Astrocyte of the spinal cord (primary cell): ENCODE measurements at places on chromosomes 12 and 14.

- DNase-seq, result peak; percentile 33
Measured at GRCh38 chr12:22377731-22378496, 43.4 kb upstream of the ST8SIA1 start.

GRCh38 chr14:93936245-93936644 is 9.1 kb downstream of the FAM181A start:
- DNase-seq, result no peak

DNA sequence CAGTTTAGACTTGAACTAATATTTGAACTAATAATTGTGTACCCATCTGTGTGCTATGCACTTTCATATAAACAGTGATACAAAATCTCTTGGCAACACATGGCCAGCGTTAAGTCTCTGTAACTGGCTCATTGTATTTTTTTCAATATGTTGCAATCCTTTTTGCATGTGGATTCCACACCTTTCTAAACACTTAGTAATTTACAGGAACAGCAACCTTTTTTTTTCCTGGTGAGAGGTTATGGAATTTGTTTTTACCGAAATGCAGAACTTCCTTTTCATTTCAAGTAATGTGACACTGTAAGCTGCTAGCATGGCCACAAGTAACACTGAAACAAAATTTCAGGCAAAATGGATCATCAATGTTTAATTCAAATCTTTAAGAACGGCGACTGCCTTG is 45.4 kb upstream of the EPS8 start:
- no peak for DNase-seq

- DNase-seq, result no peak
Measured at GRCh38 chr14:73763396-73763795, 49.2 kb upstream of the PNMA1 start.

GRCh38 chr14:61718039-61718438 is 22.7 kb downstream of the HIF1A start:
- no peak for DNase-seq

- no peak for DNase-seq
Measured at GRCh38 chr14:79686196-79686595, 525.1 kb downstream of the DIO2 start.

DNA sequence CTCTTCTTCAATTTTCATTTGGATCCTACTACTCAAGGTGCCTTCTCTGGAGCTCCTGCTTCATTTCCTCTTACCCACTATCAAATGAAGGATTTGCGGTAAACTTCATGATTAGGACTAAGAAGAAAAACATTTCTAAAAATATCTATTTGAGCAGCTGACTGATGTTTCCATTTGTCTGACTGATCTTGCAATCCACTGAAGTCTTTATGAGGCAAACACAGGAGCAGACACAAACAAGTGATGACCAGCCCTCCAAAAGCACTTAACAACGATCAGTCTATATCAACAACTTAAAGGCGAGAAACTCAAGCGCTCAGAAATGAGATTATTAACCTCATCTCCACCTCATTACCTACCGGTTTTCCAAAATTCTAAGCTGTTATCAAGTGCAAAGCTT is 26.2 kb downstream of the OSBPL8 start:
- no peak for DNase-seq

DNA sequence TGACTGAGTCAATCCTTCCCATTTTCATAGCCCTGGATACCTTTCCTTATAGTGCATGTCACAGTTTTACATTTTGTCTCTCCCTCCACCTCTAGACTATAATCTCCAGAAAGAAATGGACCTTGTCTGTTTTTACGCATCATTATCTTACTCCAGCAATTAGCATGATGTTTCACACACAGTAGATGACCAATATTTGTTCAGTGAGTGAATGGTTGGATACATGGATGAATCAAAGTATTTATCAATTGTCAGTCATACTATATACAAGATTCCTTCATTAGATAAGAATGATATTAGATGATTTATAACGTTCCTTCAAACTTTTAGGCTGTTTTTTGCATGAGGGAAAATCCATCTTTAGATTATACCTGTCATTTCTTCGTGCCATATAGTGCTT is 61.1 kb downstream of the PTHLH start:
- DNase-seq, result no peak

GRCh38 chr12:106978035-106978800 is 8.7 kb downstream of the MTERF2 start:
- DNase-seq, result peak; percentile 49

GRCh38 chr12:111628505-111629260 is 29.6 kb upstream of the ATXN2 start:
- DNase-seq, result no peak

GRCh38 chr12:57888409-57889157 is 42.1 kb upstream of the CTDSP2 start:
- DNase-seq, result peak; percentile 65

DNA sequence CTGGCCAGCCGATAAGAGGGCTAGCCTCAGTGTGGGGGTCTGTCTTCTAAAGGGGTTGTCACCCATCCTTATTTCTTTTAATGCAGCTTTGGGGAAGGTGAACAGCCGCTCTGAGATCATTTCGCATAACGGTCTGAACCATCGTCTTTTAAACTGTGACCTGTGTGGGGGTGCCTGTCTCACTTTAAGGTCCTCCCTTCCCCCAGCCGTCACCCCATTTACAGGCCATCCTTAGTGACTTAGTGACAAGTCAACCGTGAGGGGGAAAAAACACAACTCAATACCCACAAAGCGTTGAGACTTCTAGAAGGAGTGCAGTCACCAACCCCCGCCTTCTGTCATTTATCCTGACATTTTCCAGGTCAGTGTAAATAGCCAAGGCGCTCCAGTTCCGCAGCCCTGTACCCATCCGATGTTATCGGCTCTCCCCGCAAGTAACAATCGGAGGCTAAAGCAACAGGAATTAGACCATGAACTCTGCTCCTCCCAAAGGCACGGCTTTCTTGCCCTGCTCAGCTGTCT is 505 bp upstream of the DENND5B start:
- peak; percentile 32 for DNase-seq

DNA sequence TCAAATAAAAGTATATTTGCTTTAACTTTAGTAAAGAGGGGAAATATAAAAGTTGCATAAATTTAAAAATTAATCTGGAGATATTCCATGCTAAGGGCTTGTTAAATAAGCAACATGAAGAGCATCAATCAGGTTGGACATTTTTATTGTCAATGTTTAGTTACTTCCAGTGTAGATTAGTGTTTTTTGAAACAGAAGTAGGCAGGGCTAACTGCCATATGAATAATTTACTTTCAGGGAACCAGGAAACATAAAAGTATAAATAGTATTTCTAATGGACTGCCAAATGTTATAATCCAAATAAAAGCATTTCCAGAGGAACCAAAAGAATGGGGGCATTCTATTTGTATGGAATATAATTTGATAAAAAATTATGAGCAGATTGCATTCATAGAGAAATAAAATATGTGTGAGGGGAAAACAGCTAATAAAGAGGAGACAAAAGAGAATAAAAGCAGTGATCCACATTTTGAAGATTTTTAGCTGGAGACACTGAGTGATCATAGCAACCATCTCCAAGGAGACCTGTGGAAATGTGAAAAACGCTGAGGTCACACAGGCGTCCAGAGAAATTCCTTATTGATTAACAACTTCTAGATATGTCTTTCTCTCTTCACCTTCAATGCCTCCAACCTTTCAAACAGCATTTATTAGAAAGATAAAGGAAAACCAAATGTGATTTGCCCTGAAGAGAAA is 70.8 kb downstream of the SRGAP1 start:
- peak; percentile 72 for DNase-seq

GRCh38 chr14:88289234-88289633 is 33.8 kb downstream of the KCNK10 start:
- DNase-seq, result no peak

- no peak for DNase-seq
Measured at GRCh38 chr12:124824195-124824594, 39.5 kb downstream of the SCARB1 start.

DNA sequence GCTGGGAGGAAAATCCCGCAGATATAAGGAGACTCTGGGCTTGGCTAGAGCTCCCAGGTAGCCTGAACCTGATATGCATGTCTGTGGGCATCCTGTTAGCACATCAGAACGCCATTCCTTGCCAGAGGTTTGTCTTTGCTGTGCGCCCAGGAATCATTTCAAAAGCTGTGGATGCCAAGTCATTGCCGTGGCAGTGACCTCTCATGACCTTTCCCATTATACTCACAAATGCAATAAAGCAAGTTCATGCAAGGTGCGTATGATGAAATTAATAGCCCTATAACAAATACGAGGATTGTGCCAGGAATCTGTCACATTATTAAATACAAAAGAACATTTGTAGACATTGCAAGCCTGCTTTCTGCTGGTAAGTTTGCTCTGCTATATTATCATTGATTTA is 229.1 kb upstream of the PELI2 start:
- DNase-seq, result no peak

DNA sequence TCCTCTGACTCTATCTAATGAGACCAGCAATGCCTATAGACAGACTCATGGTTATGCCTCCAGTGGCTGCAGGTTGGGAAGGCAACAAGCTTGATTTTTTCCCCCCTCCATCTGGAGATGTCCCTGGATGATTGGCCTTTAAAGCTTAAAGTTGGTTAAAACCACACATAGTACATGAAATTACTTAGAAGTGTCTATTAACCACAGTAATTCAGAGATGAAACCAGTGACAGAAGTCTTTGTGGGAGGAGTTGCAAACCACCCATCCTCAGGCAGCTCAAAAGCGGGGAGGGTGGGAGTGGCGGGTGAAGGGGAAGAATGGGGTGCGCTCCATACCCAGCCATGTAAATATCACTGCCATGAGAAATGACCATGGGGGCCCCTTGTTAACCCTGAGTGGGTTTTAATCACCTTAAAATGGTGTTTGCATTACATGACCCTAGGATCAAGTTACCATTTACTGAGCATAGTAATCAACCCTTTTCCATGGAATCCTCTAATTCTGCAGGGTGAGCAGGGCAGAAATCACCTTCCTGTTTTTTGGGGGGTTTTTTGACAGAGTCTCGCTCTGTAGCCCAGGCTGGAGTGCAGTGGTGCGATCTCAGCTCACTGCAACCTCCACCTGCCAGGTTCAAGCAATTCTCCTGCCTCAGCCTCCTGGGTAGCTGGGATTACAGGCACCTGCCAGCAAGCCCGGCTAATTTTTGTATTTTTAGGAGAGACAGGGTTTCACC is 133.5 kb downstream of the FOXN3 start:
- no peak for DNase-seq

GRCh38 chr12:51823875-51824565 is 24.5 kb downstream of the FIGNL2 start:
- peak; percentile 54 for DNase-seq

GRCh38 chr14:102793531-102794328 is 16.5 kb downstream of the TRAF3 start:
- DNase-seq, result no peak

DNA sequence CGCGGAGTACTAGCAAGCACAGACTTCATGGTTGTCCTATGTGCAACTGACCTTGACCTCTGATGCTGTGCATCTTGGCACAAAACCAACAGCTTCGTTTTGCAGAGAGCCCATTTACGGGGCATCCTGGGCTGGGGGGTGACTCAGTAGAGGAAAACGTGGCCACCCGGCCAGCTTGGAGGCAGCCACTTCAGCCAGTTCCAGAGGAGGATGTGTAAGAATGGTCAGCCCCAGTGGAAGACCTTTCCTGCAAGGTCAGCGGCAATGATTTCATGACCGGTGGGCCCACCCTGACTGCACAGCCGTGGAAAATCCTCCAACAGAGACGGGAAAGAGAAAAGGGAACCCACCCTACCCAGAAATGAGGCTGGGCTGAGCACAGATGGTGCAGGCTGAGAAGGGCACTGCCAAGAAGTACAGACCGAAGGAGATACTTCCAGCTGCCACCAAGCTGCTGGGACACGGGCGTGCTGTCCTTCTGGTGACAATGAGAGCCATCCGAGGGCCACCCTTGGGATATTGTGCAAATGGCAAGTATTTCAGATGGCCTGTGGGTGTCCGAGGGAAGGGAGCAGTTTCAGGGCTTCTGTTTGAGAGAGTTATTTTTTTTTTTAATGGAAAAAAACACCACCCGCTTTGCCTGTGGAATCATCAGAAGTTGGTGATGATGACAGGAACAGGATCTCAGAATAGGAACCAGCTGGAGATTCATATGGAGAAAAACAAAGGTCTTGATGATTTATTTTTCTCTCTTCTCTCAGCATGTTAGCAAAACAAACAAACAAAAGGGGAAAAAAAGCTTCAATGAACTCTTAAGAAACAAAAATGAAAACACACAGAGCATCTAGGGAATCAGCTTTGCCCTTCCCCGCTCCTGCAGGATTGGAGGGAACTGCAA is 120.2 kb upstream of the RFLNA start:
- peak; percentile 71 for DNase-seq

DNA sequence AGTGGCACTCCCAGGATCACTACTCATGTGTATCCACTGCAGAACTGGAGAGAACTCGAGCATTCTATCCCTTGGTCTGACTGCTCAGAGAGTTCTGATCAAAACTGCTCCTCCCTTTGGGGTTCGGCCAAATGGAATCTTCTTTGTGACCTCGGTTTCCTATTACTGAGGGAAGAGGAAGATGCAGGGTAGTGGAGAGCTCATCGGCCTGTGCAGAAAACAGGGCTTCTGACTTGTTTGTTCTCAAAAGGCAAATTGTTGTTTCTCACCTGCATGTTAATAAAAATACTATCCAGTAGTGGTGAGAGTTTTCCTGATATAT is 17.1 kb upstream of the AKAP6 start:
- no peak for DNase-seq

DNA sequence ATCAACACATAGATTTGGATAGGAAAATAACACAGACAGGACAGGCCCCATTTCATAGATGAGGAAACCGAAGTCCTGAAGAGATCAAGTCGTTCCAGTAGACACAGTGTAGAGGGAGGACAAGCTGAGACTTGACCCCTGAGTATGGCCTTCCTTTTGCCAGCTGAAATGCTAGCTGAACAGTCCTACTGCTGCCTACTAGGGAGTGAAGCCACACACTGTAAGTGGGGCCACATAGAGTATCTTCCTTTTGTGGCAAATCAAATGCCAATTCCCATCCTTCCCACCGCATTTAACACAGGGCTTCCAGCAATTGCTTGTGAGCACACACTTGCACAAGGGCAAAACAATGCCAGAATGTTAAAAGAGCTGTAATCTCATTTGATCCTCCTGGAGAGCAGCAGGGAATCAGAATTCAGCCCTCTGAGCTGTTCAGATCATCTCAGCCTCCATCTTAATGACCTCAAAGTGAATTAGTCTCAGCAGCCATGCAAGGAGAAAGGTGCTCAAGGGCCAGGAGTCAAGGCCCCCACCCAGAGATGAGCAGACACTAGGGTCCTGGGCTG is 380.5 kb downstream of the EMP1 start:
- no peak for DNase-seq

GRCh38 chr12:52141306-52141705 is 50.5 kb downstream of the KRT80 start:
- no peak for DNase-seq

- DNase-seq, result no peak
Measured at GRCh38 chr14:102145395-102145794, 5.7 kb downstream of the WDR20 start.

- DNase-seq, result no peak
Measured at GRCh38 chr12:116172224-116172849, 105.2 kb downstream of the MED13L start.
